ENCODE measurements at places on chromosomes 5 and 9. TPM values are rescaled to one million over a fixed set of nuclear protein-coding genes. Genes with fewer than 3 reads are reported as not detected.

TNC gene
- total RNA-seq = 0.60 TPM

LHX3 gene
- total RNA-seq = not detected

KCNV2 gene
- total RNA-seq = not detected

- DNase-seq = no peak
These were observed 29.6 kb downstream of the BICD2 start for GRCh38 chr9:92734931-92735635.

DNA sequence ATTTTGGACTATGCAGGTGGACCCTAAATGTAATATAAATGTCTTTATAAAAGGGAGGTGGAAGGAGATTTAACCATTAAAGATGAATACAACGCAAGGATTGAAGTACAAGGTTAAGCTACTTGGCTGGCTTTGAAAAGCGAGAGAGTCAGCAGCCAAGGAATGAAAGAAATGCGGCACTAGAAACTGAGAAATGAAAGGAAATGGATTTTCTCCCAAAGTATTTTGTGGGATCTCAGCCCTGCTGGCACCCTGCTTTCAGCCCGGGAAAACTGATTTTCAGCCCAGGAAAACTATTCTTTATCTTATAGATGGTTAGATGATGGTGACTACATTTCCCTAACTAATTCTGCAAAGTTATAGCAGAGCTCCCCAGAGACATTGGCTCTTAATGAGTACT is 1349.6 kb upstream of the C9orf72 start:
- no peak for DNase-seq

GRCh38 chr5:154039458-154039829 is 677 bp downstream of the MFAP3 start:
- DNase-seq = no peak

DNA sequence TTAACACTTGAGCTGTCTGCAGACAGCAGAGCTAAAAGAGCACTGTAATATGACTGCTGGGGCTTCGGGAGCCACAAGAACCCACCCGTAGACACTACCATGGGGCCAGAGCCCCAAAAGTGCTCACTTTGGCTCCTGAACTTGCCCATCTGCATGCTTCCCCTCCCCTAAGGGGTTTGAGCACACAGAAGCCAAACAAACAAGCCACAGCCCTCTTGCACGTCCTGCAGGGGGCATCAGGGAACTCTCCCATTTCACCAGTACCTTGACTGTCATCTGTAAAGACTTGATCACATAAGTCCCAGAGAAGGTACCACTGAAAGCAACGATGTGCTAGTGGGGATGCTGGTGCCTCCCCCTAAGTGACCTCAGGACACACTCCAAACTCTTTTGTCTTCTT is 681.8 kb downstream of the SEMA5A start:
- no peak for DNase-seq

GRCh38 chr9:13570068-13570974 is 290.8 kb upstream of the MPDZ start:
- DNase-seq = no peak

DNA sequence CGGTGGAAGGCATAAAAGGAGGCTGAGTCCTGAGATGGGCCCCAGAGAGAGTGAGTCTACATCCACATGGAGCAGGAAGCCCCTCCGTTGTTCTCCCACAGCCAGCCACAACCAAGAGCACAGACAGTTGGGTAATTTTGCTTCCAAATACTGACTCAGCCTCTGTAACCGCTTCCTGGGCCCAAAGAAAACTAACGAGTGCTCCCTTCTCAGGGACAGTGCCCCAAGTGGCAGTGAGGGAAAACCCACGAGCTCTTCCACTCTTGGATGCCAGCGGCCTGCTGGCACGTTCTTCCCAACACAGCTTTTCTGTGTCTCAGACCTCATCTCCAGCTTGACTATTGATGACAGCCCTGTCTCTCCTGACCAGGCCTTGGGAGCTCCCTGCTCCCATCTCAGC is 207.6 kb downstream of the FSTL4 start:
- no peak for DNase-seq

- no peak for DNase-seq
These were observed 17.5 kb downstream of the IPPK start for GRCh38 chr9:92652461-92652860.

Measured in activated T-helper 1 cell treated with anti-CD3 and anti-CD28 coated beads, Interleukin-12 subunit alpha, Interleukin-12 subunit beta, Interleukin-2, Interleukin-4 antibody, amounts not matched to agents 30 ng/mL and 10 ng/mL and 1 ng/mL, durations not matched to agents 14 hours and 24 hours and 36 hours (primary cell).